ENCODE measurements at places on chromosomes 13 and 19.

GRCh38 chr13:30192320-30193093 is 114.8 kb downstream of the KATNAL1 start:
- DNase-seq: no peak

- no peak for DNase-seq
Observed at GRCh38 chr13:30704596-30704995, 30.7 kb upstream of the ALOX5AP start.

- DNase-seq: peak; percentile 42
Observed at GRCh38 chr13:30572859-30573275, 44.9 kb upstream of the USPL1 start.

DNA sequence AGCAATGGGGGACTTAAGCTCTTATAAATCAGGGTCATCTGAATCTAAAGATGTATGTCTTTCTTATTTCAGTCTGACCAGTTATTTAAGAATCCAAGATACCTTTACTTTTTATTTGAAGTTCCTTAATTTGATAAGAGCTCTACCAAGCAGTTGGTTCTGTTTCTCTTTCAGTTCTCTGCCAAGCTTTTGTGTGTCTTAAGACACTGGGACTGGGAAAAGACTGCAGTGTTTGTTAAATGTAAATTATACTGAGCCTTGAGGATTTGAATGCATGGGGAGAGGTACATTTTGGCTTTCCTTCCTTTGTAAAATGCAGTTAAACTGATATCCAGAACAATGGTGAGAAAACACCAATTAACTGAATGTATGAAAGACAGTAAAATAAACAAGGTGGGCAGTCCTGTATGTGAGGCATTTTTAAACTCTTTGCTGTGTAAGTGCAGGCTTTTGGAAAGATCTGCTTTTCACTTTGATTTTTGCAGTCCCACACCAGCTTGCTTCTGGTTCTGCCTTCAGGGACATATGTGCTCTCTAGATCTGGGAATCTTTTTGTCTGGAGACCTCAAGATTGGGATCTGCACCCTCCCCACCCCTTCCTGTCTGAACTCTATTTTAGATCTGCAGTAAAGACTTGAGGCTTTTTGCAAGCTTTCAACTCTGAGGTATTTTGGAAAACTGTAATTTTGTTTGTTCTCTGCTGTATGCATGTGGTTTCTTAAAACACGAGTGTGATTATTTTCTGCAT is 77.6 kb downstream of the LRCH1 start:
- no peak for DNase-seq

GRCh38 chr13:98880677-98881076 is 97.2 kb downstream of the DOCK9 start:
- no peak for DNase-seq

- peak; percentile 71 for DNase-seq
Observed at GRCh38 chr13:79386125-79386826, 19.8 kb downstream of the RBM26 start.

- DNase-seq: no peak
Observed at GRCh38 chr13:46057256-46058015, 4.9 kb upstream of the ZC3H13 start.

DNA sequence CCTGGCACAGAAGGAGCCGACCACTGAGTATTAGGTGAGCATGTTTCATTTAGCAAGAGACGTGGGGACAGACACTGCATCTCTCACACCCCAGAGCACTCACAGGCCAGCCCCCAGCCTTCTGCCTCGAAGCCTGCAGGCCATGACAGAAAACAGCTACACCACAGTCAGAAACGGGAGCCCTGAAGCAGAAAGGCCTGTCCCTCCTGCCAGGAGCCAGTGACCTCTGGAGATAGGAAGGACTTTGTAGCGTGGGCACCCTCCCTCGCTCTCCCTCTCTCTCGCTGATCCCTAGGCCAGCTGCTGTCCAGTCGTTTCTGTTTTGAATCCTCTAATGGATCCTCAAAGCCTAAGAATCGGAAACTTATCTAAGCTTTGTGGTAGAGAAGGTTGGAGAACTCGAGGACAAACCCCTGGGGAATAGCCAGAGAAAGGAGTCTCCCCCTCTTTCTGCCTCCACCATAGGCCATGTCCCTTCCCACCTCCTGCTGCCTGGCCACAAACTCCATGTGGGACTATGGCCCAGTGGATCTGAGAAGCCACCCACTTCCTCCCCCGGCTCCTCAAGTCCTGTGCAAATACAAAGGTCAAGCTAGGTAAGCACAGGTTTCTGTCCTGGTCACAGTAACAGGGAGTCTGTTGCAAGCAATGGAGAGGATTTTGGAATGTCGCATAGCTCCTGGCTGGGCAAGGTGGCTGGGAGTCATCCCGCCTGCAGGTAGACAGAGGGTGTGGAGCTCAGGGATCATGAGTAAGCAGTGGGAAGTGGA is 95.1 kb downstream of the NUFIP1 start:
- no peak for DNase-seq

DNA sequence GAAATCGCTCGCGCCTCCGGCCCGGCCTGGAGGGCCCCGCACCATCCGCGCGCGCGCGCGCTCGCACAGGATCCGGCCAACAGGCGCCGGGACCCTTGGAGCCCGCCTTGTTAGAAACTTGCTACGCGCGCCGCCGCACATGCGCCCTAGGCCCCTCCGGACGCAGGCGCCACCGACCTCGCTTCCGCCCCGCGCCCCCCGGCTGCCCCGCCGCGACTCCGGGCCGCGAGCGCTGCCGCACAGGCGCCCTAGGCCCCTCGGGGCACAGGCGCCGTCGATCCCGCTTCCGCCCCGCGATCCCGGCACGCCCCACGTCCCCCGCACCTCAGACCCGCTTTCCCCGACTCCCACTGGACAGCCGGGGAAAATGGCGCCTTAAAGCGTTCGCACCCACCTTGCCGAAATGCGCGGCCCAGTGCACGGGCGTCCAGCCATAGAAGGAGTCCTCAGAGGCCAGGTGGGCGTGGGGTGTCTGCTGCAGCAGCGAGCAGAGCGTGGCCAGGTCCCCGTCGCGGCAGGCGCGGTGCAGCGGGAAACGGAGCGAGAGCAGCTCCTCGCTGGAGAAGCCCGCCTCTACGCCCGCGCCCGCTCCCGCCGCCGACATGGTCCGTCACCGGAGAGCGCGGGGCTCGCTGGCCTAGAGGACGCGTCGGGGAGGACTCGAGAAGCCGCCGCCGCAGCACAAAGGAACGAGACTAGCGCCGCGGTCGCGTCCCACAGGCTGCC is 375 bp downstream of the ANKRD10 start:
- DNase-seq: peak; percentile 63

DNA sequence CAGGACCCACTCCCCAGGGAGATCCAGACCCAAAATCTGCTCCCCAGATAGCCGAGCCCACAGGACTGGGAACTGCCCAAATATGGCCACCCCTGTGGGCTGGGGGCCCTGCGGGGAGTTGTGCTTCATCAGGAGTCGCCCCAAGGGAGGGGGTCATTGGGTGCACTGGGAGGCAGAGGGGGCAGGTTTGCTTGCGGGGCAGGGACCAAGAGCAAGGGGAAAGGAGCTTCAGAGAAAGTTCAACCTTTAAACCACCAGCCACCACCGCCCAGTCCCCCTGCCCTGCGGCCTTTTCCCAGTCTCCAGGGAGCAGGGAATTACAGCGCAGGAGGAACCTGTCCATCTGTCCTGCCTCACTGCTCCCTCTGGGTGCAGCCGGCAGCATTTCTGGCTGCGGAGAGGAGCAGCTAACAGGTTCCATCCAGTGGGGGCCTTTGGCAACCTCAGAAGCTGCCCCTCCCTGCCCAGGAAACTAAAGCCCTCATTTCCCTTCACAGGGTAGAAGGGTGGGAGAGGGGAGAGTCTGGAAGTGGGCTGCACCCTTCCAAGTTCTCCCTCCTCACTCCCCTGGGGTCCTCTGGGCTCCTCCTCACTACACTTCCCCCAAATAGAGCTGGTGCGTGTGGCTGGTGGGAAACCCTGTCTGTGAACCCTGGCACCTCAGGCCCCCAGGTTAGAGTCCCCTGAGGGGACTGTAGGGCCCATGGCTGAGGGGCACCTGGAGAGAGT is 13.8 kb upstream of the ASF1B start:
- no peak for DNase-seq

- no peak for DNase-seq
Observed at GRCh38 chr13:101258509-101258908, 157.8 kb downstream of the NALCN start.

Measured in CD4-positive, alpha-beta T cell treated with Interleukin-4 for 4 hours (primary cell).